ENCODE measurements at places on chromosomes 6 and 20.

DNA sequence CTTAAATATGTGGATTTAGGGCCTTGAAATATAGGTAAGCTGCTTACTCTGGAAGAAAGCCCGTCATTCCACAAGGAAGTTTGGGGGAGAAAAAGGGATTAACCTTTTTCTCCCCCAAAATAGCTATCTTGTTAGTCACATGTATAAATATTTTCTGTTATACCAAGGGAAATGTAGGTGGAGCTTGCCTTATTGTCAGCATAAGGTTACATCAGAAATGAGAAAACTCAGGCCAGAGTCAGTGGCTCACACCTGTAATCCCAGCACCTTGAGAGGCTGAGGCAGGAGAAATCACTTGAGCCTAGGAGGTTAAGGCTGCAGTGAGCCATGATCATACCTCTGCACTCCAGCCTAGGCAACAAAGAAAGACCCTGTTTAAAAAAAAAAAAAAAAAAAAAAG is 129.9 kb downstream of the LRFN2 start:
- DNase-seq: no peak

DNA sequence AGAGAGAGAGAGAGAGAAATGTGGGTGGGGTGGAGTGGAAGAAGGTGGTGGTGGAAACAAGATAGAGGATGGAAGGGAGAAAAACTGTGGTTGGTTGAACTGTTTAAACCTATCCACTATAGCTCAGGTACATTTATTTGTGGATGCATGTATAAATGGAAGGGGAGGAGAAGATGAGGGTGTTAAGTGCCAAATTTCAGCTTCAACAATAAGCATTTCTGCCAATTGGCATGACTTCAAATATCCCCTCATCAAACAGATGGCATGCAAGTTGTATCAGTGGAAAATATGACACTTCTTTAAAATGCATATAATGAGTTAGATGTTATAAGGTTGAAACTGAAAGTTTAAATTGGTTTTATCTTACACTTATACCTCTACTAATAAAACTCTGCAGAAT is 216.1 kb downstream of the LMBRD1 start:
- no peak for DNase-seq

- DNase-seq: no peak
These were observed 118.9 kb upstream of the CEP85L start for GRCh38 chr6:118770112-118770788.

- DNase-seq: no peak
These were observed 108.5 kb upstream of the PRND start for GRCh38 chr20:4613184-4613583.

DNA sequence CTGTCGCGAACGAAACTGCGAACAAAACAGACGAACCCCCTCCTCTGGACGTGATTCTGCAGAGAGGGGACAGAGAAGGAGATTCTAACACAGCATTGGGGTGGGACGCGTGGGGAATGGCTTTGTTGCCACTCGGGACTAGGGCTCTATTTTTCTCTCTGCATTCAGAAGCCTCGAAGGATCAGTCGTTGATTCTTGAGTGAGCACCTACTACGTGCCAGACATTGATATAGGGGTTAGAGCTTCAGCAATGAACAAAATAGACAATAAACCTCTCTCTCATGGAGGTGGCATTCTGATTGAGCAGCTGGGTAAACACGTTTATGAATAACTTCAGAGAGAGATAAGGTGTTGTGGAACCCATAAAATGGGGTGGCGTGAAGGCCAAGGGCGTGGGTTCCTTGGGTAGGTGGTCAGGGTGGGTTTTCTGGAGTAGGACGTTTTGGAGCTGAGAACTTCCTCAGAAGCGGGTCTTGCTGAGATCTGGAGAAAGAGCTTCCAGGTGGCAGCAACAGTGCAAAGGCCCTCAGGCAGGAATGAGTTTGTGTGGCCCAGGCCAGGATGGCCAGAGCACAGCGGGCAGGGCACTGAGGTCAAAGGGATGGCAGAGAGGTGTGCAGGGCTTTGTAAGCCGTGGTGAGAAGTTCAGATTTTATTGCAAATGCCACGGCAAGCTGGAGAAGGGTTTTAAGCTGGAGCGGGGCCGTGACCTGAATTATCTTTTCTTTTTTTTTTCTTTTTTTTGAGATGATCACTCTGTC is 884 bp downstream of the SLC2A10 start:
- DNase-seq: no peak

DNA sequence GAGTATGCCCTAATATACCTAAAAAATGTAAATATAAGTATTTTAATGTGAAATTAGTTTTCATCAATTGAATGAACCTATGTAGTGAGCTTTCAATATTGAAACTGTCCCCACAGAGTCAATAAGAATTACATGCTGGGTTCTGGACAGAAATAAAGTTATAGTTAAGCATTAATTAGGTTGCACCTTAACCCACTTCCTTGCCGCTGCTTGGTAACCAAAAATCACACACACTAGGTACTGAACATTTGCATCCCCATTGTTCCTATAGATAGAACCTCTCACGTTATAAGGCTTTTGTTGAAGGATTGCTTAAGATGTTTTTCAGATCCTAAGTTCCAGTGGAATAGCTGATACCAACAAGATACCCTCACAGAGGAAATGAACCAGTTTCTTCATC is 237.1 kb upstream of the OPRM1 start:
- no peak for DNase-seq

DNA sequence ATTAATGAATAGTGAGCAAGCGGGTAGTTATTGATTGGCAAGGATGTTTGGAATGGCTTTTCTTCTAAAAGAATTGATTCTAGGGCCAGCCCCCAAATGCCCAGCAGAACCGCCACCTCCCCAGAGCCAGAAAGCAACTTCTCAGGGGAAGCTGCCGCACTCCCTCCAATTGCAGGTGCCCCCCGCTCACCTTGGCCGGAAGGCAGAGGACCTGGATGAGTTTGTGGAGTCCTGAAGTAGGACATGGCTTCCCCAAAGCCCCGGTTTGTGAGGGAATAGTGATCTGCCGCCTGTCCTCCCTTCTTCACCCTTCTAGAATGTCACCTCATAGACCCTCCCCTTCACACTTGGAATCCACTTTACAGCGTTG is at the start of gene SPATA25:
TSS of gene SPATA25 (minus strand) at position 277 of the 370 bp plus-strand sequence. CDS start at position 245, 32 bp downstream.
- no peak for DNase-seq

- DNase-seq: peak; percentile 24
These were observed 45.1 kb upstream of the EEF1A1 start for GRCh38 chr6:73565767-73566485.

DNA sequence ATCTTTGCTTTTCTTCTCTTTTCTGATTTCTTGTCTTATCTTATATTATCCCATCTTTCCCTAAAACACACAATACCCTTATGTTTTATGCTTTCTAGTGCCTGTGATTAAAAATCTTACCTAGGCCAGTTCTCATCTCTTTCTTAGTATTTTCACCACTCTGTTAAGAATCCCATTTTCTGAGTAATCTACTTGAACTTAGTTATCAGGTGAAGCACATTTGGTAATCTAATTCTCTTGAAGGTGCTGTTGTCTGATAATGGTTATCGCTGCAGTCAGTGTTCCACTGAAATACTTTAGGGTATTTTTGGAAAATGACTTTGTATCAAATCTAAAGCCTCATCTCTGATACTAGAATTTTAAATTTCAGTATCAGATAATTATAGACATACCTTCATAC is 192.5 kb upstream of the MAN1A1 start:
- DNase-seq: no peak

GRCh38 chr6:15524861-15525401 is 137.9 kb downstream of the DTNBP1 start:
- DNase-seq: no peak

GRCh38 chr6:7680393-7681075 is 45.4 kb upstream of the BMP6 start:
- DNase-seq: no peak

- no peak for DNase-seq
These were observed 505.3 kb downstream of the MMUT start for GRCh38 chr6:48957781-48958180.

- DNase-seq: no peak
These were observed 235.2 kb downstream of the SOX4 start for GRCh38 chr6:21828704-21829103.

- DNase-seq: no peak
These were observed 265.8 kb upstream of the PLCB4 start for GRCh38 chr20:8803065-8803464.

DNA sequence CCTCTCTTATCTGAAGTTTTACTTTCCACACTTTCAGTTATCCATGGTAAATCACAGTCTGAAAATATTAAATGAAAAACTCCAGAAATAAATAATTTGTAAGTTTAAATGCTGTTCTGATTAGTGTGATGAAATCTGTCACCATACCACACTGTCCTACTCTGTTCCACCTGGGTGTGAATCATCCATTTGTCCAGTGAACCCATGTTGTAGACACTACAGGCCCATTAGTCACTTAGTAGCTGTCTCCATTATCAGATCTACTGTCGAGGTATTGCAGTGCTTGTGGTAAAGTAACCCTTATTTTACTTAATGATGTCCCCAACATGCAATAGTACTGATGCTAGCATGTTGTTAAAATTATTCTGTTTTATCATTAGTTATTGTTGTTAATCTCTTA is 29.2 kb upstream of the MMS22L start:
- DNase-seq: no peak

- DNase-seq: no peak
These were observed 49.4 kb upstream of the CARMIL1 start for GRCh38 chr6:25229671-25230321.

DNA sequence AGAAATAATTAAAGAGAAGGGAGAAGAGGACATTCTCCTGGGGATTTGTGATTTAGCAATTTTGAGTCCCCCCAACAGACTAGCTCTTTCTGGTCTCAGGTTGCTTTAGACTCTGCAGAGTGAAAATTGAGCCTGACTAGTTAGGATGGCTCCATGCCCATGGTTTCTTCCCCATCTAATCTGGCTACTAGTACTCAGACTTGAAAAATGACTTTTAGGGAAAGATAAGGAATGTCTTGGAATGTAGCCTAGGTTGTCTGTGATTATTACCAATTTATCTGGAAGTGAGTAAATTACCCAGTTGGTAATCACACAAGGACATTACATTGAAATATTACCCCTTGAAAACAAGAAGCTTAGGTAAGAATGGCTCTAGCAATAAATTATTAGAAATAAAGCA is 4.2 kb downstream of the BEND6 start:
- DNase-seq: no peak

DNA sequence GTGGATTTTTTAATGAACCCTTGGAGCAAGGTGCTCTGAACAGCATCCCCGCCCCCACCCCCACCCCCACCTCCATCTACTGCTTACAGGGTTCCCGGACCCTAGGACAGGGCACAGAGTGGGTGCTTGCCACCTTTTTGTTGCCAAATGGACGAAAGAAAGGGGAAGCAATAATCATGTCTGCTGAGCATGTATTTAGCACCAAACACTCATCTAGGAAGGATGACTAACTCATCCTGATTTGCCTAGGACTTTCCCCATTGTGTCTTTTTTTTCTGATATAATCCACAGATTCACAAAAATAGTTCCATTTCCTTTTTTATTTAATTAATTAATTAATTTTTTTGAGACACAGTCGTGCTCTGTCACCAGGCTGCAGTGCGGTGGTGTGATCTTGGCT is 1.2 kb upstream of the PLTP start:
- DNase-seq: no peak

DNA sequence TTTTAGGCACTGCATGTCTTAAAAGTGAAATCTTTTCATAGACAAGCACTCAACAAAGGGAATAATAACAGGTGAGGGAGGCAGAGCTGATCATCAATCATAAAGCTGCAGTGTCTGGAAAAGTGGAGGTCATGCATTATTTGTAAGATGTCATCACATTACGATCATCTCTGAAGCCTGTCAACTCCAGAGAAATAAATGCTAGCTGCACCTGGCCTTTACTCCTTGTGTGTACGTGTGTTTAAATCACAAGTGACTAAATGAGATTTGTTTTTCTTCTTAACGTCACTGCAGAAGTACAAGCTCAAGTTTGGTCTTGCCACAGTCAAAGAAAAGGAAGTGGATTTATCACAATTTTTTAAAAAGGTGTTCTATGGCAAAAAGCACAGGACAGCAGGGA is 275.5 kb upstream of the SGK1 start:
- no peak for DNase-seq

- no peak for DNase-seq
These were observed 11.6 kb downstream of the CDH22 start for GRCh38 chr20:46296526-46297250.

- no peak for DNase-seq
These were observed 71.2 kb downstream of the SESN1 start for GRCh38 chr6:109023356-109023925.

GRCh38 chr20:63253438-63254231 is 628 bp downstream of the NKAIN4 start:
- DNase-seq: no peak

GRCh38 chr6:72410769-72411168 is 211.1 kb upstream of the KCNQ5 start:
- no peak for DNase-seq

- DNase-seq: no peak
These were observed 30.1 kb upstream of the FAM83D start for GRCh38 chr20:38896009-38896594.

DNA sequence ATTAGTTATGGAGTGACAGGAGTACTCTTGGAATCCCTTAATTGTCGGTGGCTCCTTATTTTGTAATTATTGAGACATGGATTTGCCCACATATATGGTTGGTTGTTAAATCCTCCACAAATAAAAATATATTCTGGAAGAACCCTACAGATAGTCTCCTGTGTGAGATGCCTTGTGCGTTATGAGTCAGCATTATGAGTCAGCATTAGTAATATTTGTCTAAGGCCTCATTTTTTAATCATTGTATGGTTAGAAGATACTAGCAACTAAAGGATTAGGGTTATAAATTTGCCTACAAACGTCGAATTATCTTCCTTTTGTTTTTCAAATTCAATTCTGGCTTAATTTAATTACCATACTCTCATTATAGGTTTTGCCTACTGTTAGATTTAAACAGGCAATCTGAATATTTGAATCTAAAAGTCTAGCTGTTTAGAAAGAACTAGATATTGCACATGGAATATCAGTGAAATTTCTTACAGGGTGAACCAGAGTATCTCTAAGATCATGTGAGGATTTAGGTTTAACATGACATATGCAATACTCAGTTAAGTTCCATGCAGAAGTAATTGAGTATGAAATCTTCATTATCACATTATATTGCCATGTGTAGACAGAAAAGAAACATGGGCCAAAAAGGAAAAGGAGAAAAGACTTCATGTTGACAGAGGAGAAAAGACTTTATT is 5.9 kb downstream of the C6orf58 start:
- no peak for DNase-seq

DNA sequence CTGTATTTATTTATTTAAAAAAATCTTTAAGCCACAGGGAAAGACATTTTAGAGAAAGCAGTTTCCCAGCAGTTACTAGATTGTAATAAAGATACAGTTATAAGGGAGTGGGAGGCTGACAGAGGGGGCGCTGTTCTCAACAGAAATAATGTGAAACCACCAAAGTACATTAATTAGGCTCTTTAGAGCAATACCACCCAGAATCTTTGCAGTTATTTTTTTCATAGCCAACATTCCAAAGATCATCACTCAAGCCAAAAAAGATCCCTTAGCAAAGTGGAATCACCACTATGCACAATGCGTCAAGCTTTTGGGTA is 331.3 kb upstream of the DEFB112 start:
- DNase-seq: no peak

GRCh38 chr6:146679386-146679785 is 80.6 kb downstream of the ADGB start:
- no peak for DNase-seq

All from activated effector memory CD4-positive, alpha-beta T cell treated with anti-CD3 and anti-CD28 coated beads, Interleukin-2, amount 50 U/mL, for 16 hours (primary cell).